ENCODE measurements at places on chromosomes 5 and 9. TPM values are rescaled to one million over a fixed set of nuclear protein-coding genes. Genes with fewer than 3 reads are reported as not detected.

GRCh38 chr5:43515678-43516048 lies 715 bp upstream of the C5orf34 start:
- DNase-seq: no peak

FAM221B gene
- total RNA-seq: not detected

WNT8A gene
- total RNA-seq: not detected

DNA sequence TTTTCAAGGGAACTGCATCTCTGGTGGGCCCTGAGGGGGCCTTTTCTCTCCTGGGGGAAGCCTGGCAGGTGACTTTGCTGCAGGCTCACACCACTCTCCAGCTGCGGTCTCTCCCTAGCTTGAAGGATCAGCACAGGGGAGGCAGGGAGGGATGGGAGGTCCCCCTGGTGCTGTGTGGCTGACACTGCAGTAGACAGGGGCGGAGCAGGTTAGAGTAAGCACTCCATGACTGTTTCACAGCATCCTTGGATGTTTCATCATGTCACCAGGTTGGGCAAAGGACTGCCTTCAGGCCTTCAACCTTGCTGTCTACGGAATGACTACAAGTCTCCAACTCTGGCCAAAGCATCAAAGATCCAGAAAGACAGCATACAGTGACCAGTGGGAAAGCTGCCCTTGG lies 470.7 kb downstream of the CDK5RAP2 start:
- no peak for DNase-seq

DNA sequence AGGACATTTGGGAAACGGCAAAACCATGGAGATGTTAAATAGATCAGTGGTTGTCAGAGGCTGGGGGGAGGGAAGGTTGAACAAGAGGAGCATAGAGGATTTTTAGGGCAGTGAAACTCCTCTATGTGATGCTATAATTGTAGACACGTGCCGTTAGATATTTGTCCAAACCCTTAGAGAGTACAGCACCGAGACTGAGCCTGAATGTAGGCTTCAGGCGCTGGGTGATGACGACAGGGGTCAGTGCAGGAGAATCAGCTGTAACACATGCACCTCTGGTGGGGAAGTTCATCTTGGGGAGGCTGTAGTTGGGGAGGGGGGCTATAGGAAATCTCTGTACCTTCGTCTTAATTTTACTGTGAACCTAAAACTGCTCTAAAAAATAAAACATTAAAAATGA lies 22.2 kb upstream of the CLPTM1L start:
- no peak for DNase-seq

CLPTM1L gene
- 46.6 TPM for total RNA-seq

- DNase-seq: no peak
These were observed 24.0 kb upstream of the PPARGC1B start for GRCh38 chr5:149706158-149706557.

DNA sequence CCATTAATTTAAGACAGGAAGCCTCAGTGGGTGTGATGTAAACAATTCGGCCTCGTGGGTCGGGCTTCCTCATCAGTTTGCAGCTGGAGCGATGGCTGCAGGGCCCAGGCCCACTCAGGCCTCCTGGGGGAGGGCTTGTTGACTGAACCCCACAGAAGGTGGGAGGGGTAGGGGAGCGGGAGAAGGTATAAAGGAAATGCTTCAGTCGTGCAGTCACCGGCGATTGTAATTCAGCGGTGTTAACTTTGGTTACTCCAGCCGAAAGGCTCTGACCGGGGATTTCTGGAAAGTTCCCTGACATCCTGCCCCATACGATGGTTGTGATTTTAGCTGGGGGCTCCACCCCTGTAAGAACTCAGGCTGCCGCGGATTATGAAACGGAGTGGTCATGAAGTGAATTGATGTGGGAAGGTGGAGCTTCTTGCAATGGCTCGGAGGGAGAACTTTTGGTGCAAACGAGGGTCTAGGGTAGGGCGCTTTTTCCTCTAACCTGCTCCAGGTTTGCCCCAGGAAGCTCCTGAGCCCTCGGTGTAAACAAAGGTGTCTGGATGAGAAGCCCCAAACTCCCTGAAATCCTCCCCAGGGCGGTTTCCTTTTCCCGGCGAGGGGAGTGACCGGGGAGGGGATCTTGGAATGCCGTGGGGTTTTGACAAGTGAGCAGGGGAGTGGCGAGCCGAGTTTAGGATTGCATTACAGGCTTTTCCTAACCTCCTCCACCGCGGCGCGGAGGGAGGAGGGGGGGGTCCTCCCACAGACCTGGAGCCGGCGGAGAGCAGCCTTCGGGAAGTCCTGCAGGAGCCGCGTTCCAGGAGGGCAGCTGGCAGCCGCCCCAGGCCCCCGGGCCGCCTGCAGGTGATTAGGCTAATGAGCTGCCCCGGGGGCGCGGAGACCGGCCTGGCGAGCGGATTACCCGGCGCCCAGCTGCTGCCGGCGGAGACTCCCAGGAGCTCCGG lies 215.5 kb downstream of the PDZD2 start:
- DNase-seq: peak; percentile 54

- DNase-seq: no peak
These were observed 68.9 kb downstream of the WDR41 start for GRCh38 chr5:77423022-77423750.

- DNase-seq: no peak
These were observed 6.1 kb upstream of the PLGRKT start for GRCh38 chr9:5443850-5444249.

GRCh38 chr5:57335092-57335660 lies 147.4 kb downstream of the ACTBL2 start:
- DNase-seq: no peak

DNA sequence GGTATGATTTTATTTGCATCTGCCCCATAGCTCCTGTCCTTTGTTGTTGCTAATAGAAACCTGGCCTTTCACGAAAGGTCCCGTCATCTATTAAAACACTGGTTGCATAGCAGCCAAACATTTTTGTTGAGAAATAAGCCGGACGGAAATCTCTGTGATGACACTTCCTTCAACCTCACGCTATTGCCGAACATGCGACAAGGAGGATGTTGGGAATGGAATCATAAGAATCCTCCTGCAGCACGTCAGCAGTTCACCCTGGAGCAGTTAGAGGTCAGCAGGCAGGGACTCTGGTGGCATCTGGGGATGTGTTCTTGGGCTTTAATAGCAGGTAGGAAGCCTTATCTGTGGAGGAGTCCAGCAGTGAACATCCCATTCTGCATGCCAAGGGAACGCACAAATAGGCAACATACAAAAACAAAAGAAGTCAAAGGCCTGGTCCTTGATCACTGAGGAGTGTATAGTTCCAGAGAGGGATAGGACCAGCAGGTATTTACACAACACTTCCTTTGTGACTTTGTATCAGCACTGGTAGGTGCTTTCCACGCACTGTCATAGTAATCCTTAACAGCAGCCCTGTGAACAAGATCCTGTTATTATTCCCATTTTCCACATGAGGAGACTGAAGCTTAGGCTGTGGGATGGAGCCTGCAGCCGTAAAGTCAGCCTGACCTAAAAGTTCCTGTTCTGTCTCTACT lies 33.4 kb downstream of the ARHGAP26 start:
- DNase-seq: peak; percentile 60

DNA sequence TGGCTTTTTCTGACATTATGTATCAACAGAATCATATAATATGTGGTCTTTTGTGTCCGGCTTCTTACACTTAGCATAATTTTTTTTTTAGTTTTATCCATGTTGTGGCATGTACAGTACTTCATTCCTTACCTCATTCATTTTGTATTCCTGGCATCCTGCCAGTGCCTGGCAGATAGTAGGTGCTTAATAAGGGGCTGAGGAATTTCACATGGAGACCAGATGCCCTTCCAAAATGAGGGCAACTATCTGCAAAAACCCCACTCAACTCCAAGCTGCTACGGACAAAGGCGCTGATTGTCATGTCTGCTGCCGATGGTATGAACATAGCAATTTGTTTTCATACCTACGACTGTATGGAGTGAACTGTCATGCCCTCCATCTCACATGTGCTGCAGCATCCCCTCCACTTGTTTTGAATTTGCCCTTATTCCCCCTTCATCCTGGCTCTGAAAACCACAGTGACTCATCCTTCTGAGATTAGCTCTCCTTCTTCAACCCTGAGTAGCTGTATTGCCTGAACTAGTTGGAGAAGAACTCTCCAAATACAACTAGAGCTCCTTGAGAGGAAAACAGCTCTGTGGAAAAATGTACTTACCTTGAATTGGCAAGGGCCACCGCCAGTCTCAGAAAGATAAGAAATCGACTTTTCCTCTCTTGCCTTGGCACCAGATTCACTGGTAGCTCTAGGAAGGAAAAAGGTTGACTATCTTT lies 41.3 kb upstream of the FOXE1 start:
- DNase-seq: no peak

GRCh38 chr5:91166059-91166807 lies 216.9 kb downstream of the ARRDC3 start:
- no peak for DNase-seq

- DNase-seq: no peak
These were observed 185.9 kb downstream of the SYK start for GRCh38 chr9:90987566-90987965.

- no peak for DNase-seq
These were observed 50.1 kb upstream of the N4BP3 start for GRCh38 chr5:178063277-178063676.

- DNase-seq: no peak
These were observed 2.5 kb upstream of the NDFIP1 start for GRCh38 chr5:142106061-142106460.

DNA sequence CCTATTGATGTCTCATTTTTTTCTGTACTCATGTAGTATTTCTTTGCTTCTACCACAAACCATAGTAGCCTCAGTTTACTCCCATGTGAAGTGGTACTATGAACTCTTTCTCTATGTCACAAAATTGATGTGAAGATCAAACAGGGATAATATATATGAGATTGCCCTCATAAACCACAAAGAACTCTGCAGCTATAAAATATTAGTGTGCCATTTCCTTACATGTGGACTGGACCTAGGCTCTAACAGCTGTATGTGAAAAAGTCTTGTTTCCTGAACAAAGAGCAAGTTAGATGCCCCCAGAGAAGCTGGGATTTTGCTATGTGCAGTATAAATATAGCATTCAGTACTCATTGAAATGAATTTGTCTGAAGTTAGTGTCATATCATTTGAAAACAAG lies 412.6 kb upstream of the ADAMTSL1 start:
- DNase-seq: no peak

ADAMTS16 gene
- total RNA-seq: not detected

GPR150 gene
- 0.10 TPM for total RNA-seq

GRCh38 chr5:6784481-6784880 lies 71.2 kb downstream of the TENT4A start:
- DNase-seq: no peak

DNA sequence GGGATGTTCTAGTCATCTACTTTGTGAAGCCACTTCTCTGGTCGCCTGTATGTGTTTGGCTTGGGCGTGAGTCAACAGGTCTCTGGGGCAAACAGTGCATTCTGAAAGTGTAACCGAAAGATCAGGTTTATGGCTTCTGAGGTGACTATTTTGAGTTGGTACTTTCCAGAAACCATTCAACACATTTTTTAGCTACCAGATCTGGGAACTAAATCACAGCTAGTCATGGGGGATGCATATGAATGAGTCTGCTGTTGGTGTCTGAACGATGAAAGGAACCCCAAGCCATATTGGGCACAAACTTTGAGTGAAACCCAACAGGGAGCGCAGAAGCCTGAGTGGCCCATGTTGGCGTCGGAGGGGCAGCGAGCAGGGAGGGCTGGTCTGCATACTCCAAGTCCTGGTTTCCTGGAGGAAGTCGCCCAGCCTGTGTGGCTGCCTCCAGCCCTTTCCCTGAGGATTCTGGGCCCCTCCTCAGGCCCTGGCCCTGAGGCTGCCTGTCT lies 35.3 kb downstream of the UBE2QL1 start:
- no peak for DNase-seq

GRCh38 chr5:9025942-9026341 lies 519.9 kb downstream of the SEMA5A start:
- DNase-seq: no peak

DNA sequence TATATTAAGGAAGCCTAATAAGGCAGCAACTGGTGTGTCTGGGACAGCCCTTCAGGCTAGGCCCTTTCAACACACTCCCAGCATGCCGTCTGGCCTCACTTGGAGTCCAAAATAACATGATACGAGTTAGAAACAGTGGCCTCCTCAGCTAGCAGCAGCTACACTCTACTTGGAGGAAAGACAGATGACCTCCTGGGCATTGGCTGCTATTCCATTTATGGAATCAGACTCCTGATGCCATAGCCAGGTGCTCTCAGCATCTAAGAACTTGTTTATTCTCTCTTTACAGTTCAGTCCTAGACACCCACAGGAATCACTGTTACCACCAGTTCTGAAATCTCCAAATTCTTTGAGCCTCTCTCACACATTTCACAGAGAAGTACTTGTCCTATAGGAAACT lies 31.8 kb downstream of the RUSC2 start:
- no peak for DNase-seq

RHOBTB3 gene
- 101 TPM for total RNA-seq

TXNDC8 gene
- total RNA-seq: not detected

SLC4A9 gene
- total RNA-seq: 0.21 TPM

GRCh38 chr5:131959136-131959535 lies 13.7 kb upstream of the MEIKIN start:
- DNase-seq: no peak

- no peak for DNase-seq
These were observed 17.7 kb downstream of the ANGPTL2 start for GRCh38 chr9:127104581-127105311.

DNA sequence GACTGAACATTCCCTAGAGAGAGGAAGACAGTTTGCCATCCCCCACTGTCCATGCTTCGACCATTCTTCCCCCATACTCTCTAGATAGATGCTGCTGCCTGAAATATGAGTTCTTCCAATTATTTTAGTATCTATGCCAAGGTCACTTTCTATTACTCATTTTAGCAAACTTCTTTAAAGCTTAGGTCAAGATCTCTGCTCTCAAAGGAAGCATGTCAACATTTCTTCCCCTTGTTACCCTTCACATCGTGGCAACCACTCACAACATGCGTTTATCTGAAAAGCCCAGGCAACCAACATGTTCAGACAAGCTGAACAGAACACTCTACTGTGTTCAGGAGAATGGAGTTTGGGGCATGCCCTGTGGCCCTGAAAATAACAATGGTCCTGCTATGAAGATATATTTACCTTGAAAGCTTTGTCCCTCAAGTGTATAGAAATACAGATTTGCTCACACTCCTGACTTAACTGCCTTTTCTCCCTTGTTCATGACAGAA lies 138.4 kb upstream of the KIF2A start:
- no peak for DNase-seq

GRCh38 chr9:129886226-129887174 lies 51.2 kb downstream of the USP20 start:
- DNase-seq: no peak

- no peak for DNase-seq
These were observed 33.4 kb upstream of the GLIS3 start for GRCh38 chr9:4333231-4333740.

DNA sequence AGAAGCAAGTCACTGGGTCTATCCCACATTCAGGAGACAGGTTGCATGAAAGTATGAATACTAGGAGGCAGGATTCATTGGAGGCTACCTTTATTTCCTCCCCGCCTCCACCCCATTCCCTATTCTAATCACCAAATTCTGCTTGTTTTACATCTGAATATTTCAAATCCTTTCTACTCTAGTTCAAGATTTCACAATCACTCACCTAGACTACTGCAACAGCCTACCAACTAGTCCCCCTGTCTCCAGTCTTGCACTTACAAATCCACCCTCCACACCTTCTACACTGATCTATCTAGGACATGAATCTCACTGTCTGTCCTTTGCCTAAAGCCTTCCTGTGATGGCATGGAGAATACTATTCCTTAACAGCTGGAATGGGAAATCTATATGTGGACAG lies 6.4 kb upstream of the KIF27 start:
- no peak for DNase-seq

TICAM2 gene
- total RNA-seq: 3.5 TPM

- DNase-seq: no peak
These were observed 111.3 kb upstream of the TNPO1 start for GRCh38 chr5:72705178-72705577.

GRCh38 chr5:170722316-170722715 lies 61.2 kb upstream of the GABRP start:
- DNase-seq: no peak

Data from left cardiac atrium (tissue), 4 donors.